ENCODE measurements at places on chromosomes 11 and 22. TPM values are rescaled to one million over a fixed set of nuclear protein-coding genes. Genes with fewer than 3 reads are reported as not detected.

Gene SC5D
- total RNA-seq = 38.2 TPM

Gene MYRF
- 12.7 TPM for total RNA-seq

Gene PYGM
- total RNA-seq = 136 TPM

Gene PKNOX2
- 9.3 TPM for total RNA-seq

Gene RASD2
- 1.2 TPM for total RNA-seq

Gene RNASEH2C
- 35.3 TPM for total RNA-seq

Gene SMTN
- 107 TPM for total RNA-seq

Gene PSMD13
- total RNA-seq = 96.4 TPM

Gene ZNF70
- 9.0 TPM for total RNA-seq

Gene RPS13
- 867 TPM for total RNA-seq

Gene TRPM5
- 1.1 TPM for total RNA-seq

Gene GNG3
- total RNA-seq = not detected

Gene OR4D5
- total RNA-seq = not detected

Gene C11orf86
- total RNA-seq = not detected

Gene CCDC88B
- total RNA-seq = 10.8 TPM

Gene WNT7B
- 16.3 TPM for total RNA-seq

Gene CADM1
- total RNA-seq = 104 TPM

Gene B4GALNT4
- 53.1 TPM for total RNA-seq

Gene PRODH
- 12.9 TPM for total RNA-seq

Gene PRG2
- 2.0 TPM for total RNA-seq

Gene PRRG4
- 4.0 TPM for total RNA-seq

Gene CRYBB2
- total RNA-seq = not detected

Gene PGA4
- 5.0 TPM for total RNA-seq

Gene RBM7
- 37.1 TPM for total RNA-seq

Gene SMIM38
- total RNA-seq = 0.99 TPM

Gene CD59
- 146 TPM for total RNA-seq

Gene JRKL
- total RNA-seq = 11.7 TPM

Gene YPEL4
- 1.9 TPM for total RNA-seq

Gene UBQLN3
- total RNA-seq = 0.82 TPM

Gene TSSK2
- not detected for total RNA-seq

Gene CALCA
- total RNA-seq = 6.1 TPM

Gene WNT11
- total RNA-seq = 30.8 TPM

Gene OR52A1
- not detected for total RNA-seq

Gene ANO9
- total RNA-seq = 12.8 TPM

Gene JHY
- total RNA-seq = 8.5 TPM

Gene LTBP3
- 151 TPM for total RNA-seq

Gene DLAT
- 33.6 TPM for total RNA-seq

Gene TUB
- 20.4 TPM for total RNA-seq

Gene OR52W1
- not detected for total RNA-seq

Gene MFRP
- total RNA-seq = 0.06 TPM

Gene ANGPTL5
- total RNA-seq = not detected

Gene MCHR1
- 0.29 TPM for total RNA-seq

Gene TNKS1BP1
- 60.7 TPM for total RNA-seq

Gene SYT7
- total RNA-seq = 7.2 TPM

Gene SCN4B
- total RNA-seq = 2.0 TPM

Gene ZBTB16
- 31.9 TPM for total RNA-seq

Gene SYTL2
- 81.9 TPM for total RNA-seq

Gene ASCC2
- 37.6 TPM for total RNA-seq

All from metanephros (tissue), 2 donors.